ENCODE measurements at places on chromosomes 4 and X.

- DNase-seq = no peak
Measured at GRCh38 chrX:119181491-119181890, 53.9 kb upstream of the KIAA1210 start.

GRCh38 chrX:105323928-105324327 lies 103.4 kb upstream of the TEX13A start:
- DNase-seq = no peak

DNA sequence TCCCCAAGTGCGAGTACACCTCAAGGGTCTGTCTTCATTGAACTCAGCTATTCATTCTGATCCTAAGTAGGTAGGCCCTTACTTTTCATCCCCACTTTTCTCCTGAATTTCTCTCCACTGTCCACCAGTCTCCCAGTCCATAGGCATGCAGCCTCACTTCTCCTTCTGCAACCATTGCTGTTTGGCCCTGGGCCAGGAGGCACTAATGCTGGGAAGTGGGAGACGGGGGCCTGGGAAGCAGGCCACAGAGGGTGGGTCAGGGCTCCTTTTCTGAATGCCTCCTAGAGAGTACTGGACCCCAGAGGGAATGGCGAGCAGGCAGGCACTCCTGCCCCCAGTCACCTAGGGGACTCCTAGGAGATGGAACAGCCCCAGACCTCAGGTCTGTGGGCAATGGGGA lies 203.5 kb upstream of the RPL34 start:
- DNase-seq = no peak

DNA sequence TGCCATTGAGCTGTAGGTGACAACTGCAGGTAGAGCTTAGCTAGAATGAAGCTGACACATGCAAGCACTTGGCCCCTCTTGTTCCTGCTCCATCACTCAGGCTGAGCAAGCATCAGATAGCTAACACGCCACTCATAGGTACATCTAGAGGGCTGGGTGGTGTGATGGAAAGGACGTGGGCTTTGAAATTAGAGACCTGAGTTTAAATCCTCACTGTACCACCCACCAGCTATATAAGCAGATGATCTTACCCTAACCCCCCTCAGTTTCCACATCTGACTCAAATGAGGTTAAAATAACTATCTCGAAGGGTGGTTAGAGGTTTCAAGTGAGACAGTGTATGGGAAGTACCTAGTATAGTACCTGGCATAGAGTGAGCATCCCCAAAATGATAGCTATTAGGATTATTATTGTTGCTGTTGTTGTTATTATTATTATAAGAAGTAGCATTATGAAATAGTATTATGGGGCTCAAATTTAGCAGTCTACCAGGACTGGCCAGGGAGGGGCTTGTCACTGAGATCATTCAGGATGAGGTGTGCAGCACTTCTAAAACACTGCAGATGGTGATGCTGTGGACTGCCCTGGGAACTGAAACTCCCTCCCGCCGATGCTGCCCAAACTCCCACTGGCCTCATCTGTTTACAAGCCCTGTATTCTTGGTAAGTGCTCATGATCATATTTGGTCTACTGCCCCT lies 59.0 kb downstream of the REELD1 start:
- no peak for DNase-seq

DNA sequence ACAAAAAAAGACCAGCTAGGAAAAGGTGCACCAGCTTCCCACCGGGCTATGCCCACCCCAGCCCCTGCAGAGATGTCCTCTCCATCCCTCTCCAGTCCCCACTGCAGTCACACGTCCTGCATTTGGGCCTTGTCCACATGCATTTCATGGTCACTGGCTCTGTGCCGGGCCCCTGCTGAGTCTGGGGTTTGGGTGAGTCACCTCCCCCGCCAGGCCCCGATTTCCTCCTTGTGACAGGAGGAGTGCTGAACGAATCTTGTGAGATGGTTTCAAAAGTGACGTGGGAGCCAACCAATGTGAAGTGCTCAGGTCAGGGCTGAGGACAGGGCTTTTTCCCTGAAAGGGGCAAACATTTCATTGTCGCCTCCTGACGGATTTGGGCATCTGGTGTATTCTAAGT lies 7.1 kb downstream of the CPZ start:
- no peak for DNase-seq

GRCh38 chrX:13571136-13571535 lies 1.7 kb downstream of the EGFL6 start:
- no peak for DNase-seq

- DNase-seq = no peak
Measured at GRCh38 chrX:7253565-7253964, 105.6 kb upstream of the PUDP start.

DNA sequence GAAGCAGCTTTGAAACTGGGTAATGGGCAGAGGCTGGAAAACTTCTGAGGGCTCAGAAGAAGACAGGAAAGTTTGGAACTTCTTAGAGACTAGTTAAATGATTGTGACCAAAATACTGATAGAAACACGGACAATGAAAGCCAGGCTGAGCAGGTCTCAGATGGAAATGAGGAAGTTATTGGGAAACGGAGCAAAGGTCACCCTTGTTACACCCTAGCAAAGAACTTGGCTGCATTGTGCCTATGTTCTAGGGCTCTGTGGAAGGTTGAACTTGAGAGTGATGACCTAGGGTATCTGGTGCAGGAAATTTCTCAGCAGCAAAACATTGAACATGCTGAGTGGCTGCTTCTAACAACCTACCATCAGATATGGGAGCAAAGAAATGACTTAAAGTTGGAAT lies 50.8 kb upstream of the FBXW7 start:
- DNase-seq = no peak

- no peak for DNase-seq
Measured at GRCh38 chr4:37516057-37516775, 170.0 kb downstream of the RELL1 start.

GRCh38 chr4:53478671-53479456 lies 101.4 kb downstream of the FIP1L1 start:
- DNase-seq = no peak

DNA sequence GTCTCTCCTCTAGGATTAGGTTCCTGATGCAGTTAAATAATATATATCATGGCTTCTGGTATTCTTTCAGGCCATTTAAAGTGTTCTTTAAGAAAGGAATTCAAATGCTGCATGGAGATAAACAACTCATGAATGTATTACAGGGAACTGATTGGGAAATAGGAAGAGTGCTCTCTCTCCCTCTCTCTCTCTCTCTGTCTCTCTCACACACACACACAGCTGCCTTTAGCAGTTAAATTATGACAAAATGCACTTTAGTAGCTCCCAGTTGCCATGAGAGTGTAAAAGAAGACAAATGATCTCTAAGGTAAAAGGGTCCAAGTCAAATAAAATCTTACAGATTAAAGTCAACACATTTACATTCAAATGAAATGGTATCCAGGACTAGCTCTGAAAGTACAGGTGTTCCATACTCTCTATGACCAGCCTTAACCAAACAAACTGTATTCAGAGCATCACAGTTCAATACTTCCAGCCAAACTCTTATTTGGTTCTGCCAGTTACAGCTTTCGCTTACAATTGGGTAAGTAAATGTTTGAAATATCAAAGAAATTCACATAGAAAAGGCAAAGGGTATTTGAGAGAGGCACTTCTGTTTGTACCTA lies 94.7 kb upstream of the CXXC4 start:
- no peak for DNase-seq

GRCh38 chr4:187550256-187550950 lies 445.2 kb upstream of the ZFP42 start:
- no peak for DNase-seq

GRCh38 chrX:35499071-35499862 lies 298.9 kb upstream of the MAGEB16 start:
- no peak for DNase-seq

DNA sequence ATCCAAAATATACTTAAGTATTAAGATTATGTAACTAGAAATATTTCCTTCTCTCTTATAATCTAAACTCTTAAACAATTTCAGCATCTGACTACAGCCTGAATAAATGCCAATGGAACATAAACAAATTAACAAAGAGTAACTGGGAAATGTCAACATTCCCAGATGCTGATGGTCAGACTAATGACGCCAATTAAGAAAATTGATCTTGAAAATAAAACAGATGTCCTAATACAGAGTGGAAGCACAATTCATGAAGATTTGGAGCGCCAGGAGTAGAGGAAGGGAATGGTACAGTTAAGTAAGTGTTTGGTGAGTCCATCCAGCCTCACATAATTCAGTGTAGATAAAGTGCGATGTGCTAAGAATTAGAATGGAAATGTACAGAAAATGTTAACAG lies 203.7 kb upstream of the NWD2 start:
- no peak for DNase-seq

DNA sequence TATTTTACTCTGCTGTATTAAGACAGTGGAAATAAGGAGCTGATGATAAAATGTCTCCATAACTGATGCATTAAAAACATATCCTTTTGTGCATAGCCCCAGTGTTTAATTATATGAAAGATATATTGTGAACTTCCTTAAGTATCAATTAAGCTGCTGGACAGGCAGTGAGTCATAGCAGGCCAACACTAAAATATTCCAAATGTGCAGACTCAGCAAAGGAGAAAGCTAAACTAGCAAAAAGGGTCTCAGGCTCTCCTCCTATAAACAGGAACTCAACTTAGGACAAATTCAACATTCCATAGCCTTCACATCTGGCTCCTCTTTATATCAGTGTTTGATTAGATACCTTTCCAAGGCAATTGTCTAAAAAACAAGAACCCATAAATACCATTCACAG lies 15.6 kb downstream of the TNMD start:
- DNase-seq = no peak

- DNase-seq = no peak
Measured at GRCh38 chrX:150032742-150033141, 94.5 kb upstream of the EOLA2 start.

DNA sequence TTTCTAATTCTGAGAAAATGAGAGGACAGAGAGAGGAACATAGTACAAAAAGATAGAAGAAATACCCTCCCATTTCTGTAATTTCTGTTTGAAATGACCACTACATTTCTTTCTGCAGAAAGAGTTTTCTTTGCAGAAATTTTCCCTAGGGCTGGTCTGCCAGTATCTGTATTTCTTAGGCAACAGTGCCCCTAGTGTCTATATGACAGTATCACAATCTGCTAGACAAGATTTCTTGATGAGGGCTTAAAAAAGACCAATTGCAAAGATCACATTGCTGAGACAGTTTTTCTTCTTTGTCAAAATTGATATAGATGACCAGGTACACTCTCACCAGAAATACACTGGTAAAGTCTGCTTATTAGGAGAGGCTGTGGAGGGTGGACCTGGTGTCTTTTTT lies 81.0 kb upstream of the ZDHHC15 start:
- no peak for DNase-seq

DNA sequence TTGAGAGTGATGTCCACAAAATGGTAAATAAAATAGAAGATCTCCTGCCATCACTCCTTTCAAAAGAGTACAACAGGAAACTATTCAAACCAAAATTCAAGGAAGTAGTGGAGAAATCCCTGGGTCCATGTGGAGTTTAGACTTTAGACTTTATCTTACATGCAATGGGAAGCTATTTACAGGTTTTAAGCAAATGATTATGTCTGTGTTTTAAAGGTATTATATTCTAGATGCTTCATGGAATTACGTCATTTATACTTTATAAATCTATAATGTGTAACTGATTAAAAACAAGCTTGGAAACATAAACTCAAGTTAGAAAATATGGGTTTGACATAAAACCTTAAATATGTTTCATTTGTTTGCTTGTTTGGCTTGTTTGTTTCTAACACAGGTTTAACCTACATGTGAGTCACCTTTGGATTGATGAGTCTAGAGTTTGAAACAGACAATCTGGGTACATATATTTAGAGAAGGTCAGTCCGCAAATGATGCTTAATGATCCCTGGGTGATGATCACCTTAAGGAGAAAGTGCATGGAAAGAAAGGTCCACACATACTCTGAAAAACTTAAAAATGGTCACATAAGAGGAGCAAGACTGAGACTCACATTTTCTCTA lies 519.6 kb upstream of the AGA start:
- no peak for DNase-seq

- no peak for DNase-seq
Measured at GRCh38 chr4:164383058-164383357, 370.9 kb upstream of the SMIM31 start.

- DNase-seq = no peak
Measured at GRCh38 chr4:139718833-139719232, 53.2 kb downstream of the MGST2 start.

DNA sequence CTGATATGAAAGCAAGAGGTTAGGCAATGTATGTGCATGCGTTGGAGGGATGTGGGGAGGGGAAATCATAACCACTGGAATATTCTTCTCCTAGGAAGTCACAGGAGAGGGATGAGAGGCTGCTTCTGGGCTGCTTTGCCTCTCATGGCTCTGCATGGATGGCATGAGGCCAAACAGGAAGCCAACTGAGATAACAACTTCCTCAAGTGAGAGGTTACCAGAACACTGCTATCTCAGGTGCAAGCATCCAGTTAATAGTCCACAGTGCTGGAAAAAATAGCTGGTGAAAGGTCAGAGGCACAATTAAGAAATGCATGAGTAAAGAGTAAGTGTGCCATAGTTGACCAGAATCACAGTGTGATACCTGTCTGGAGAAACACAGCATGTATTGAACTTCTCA lies 113.3 kb downstream of the ELOVL6 start:
- DNase-seq = no peak

DNA sequence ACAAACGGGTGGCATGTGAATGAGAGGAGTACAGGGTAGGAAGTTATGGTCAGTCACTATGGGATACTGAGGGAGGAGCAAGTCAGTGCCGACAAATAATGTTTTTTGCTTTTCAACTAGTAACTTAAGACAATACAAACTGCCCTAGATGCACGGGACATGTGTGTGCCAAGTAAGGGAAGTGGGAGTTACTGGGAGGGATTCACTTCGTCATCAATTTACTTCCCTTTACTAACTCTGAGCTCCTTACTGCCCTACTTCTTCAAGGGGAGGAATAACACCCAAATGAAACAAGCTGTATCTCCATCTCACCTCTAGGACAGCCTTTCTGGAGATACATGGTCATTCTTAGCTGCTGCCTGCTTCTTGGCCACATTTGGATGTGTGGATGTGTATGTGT lies 97.7 kb downstream of the DGKK start:
- DNase-seq = no peak

- DNase-seq = no peak
Measured at GRCh38 chr4:141246243-141246642, 25.5 kb downstream of the ZNF330 start.

- DNase-seq = no peak
Measured at GRCh38 chrX:15165832-15166231, 104.1 kb downstream of the ASB9 start.

GRCh38 chr4:90069151-90069550 lies 58.0 kb upstream of the CCSER1 start:
- no peak for DNase-seq

GRCh38 chr4:141609243-141609642 lies 27.1 kb upstream of the IL15 start:
- no peak for DNase-seq

DNA sequence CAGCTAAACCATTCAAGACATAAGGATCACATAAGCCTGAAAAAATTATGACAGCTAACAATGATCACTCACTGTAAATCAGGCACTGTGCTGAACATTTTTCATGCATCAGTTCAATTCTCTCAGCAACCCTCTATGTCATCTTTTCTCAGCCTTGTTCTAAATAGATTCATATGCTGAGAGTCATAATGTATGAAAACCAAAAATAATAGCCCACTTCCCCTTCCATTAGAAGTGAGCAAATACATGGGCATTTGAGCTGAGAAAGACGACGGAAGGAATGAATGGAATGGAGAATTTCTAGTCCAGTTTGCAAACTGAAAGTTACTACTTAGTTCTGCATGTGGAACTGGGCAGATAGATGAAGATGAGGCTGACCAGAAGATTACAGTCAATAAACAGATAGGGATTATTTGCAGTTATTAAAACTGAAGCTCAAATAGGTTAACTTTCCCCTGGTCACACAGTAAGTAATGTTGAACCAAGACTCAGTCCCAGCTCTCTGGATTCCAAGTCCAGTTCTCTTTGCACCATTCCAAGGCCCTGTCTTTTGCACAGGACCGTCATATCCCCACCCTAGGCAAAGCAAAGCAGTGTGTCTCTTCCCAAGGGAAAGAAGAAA lies 1.6 kb upstream of the SH3RF1 start:
- DNase-seq = no peak
